ENCODE measurements at places on chromosomes 2 and 18.

DNA sequence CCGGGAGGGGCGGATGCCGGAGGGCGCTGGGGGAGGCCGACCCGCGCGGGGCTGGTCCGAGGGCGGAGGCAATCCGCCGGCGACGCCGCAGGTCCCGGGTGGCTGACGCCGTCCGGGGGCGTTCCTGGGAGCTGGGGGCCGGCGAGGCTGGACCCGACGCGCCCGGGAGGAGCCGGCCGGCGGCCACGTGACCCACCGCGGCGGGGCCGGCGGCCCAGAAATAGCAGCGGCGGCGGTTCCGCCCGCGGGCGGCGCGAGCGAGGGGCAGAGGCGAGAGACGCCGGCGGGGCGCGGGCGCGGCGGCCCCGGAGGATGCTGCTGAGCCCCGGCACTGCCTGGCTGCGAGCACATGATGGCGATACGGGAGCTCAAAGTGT is at the start of gene RAB31:
Gene RAB31, plus strand, starts transcription at position 245 of the 377 bp plus-strand sequence. Its CDS starts 105 bp downstream, at position 350.
- DNase-seq: no peak

DNA sequence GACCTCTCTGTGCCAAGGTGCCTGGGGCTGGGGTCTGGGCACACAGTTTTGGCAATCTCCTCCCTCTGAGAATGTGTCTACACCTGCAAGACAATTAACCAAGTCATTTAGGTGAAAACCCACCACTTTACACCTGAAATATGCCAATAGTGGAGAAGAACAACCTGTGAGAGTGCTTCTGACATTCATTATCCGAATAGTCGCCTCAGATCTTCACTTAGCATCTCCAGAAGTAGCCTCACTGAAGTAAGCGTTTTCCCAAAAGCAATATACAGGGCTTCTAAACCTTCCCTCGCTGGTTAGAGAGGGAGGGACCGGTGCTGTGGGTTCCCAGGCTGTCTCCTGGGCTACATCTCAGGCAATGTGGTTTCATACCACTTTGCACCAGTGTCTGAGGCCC is 173.5 kb downstream of the DDX1 start:
- DNase-seq: no peak

DNA sequence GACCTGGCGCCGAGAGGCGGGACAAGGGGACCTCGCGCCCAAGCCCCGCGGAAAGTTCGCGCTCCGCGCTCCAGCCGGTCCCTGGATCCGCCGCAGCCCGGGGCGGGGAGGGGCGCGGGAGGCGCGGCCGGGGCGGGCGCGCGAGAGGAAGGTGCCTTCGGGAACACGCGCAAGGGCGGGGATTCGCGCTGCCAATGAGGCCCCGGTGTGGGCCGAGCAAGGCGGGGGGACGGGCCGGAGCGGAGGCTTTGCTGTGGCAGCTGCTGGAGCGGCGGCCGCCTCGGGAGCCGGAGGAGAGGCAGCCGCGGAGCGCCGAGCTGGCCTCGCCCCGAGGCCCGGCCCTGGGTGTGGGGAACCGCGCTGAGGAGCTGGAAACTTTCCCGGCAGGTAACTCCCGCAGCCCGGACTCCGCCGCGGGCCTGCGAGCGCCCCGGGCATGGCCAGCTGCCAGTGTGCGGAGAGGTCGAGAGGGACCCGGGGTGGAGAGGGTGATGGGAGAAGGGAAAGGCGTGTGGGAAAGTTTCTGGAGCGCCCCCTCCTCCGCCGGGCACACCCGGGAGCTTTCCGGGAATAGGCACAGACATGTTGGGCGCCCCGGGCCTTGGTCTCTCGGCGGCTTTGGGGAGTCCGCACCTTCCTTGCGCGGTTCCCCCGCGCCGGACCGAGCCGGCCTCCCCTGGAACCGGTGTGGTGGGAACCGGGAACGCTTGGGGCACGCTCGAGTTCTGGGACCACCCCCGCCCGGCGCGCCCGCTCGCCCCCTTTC is at the start of gene TANC1:
Gene TANC1, plus strand, starts transcription at position 245 of the 766 bp plus-strand sequence. CDS start 97,271 bp downstream, outside the sequence.
- DNase-seq: peak; percentile 71

DNA sequence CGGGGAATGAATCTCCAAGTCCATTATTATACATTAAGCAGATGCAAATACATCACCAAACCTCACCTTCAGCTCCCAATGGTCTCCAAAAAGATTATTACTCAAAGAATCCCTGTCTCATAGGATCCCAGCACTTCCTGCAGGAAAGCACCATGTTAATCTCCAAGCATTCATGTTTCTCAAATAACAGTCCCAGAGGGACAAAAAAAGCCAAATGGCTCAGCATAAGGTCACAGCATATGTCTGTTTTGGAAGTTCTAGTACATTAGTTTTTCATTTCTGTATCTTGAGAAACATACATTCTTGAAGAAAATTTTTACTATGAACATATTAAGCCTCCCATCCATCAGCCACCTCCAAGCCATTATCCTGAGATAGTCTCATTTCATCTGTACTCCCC is 103.3 kb downstream of the METTL4 start:
- DNase-seq: no peak

DNA sequence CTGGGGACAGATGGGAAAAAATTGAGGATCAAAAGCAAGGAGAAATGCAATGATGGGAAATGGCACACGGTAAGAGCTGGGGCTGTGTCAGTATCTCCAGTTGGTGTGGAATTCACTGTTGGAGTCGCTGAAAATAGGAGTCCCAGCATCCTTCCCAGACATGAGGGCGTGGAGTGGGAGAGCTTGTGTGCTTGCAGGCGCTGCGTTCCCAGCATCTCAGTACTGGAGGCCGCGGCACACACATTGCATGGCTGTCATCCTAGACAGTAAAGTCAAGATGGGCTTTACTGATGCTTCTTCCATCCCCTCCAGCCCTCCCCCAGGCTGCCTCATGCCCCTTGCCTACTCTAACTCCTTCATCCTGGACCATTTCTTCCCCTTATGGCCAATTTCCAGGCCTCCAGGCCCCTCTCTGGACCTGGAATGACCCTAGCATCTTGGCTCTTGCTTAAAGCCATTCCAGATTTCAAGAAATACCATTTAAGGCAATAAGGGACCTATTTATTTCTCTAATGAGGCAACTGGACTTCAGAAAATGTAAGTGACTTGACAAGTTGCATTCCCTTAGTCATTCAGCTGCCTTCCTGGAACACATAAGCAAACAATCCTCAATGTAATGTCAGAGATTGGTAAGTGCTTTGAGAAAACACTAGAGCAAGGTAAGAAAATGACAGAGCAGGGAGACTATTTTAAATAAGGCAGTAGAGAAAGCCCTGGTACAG is 70.5 kb upstream of the TTC39C start:
- no peak for DNase-seq

GRCh38 chr2:84704505-84705244 is 176.2 kb downstream of the TRABD2A start:
- no peak for DNase-seq

- no peak for DNase-seq
Measured at GRCh38 chr2:46256563-46257142, 40.6 kb upstream of the EPAS1 start.

- no peak for DNase-seq
Measured at GRCh38 chr2:20215183-20216040, 9.5 kb downstream of the SDC1 start.
